Memory B cell (primary cell): ENCODE measurements at places on chromosomes 5 and 9.

- H3K36me3 ChIP-seq = no peaks in the 10 kb centered on the region
- H3K27me3 ChIP-seq = no peaks in the 10 kb centered on the region
- H3K27ac ChIP-seq = no peak overlapping the region
- no peak for DNase-seq
These were observed 532.2 kb upstream of the WWC1 start for GRCh38 chr5:167759057-167759821.

DNA sequence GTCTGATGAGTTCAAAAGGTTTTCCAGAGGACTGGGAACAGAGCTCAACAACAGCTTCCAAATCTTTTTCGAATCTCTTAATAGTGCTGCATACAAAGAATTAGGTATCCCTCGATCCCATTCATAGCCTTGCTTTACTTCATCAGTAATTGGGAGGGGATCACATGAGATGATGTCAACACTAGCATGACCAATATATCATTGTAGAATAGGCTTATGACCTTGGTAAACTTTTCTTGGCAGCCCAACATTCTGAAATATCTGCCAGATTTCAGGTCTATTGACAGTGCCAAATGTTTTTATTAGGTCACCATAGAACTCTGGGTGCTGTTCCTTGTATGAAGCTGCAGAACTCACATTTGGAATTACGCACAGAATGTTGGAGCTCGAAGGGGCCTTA is 228.9 kb downstream of the FGF10 start:
- H3K4me1 ChIP-seq = no peaks in the 10 kb centered on the region
- H3K36me3 ChIP-seq = no peaks in the 10 kb centered on the region
- no peaks in the 10 kb centered on the region for H3K27me3 ChIP-seq

DNA sequence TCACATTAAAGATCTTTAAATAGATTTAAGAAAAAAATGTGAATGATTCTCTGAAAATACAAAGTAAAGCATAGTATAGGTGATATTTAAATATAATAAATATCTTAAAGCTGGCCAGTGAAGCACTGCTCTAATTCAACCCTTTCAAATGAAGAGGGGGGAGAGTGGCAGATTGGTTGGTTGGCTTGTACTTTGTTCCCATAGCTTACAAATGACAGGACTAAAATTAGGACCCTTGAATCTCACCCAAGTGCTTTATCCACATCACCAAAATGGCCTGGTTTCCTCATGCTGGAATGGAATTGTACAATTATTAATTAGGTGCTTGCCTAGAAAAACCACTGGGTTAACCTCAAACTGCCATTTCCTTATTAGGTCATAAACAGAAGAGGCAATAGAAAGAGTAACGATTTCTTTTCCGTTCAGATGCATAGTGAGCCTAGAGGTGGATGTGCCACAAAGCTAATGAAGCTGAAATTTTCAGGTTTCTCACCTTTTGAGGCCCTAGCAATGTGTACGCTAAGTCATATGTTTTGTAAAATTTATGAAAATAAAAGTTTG is 354.5 kb upstream of the CDH6 start:
- H3K27me3 ChIP-seq = no peaks in the 10 kb centered on the region
- no peak overlapping the region for H3K4me3 ChIP-seq
- no peaks in the 10 kb centered on the region for H3K4me1 ChIP-seq
- H3K36me3 ChIP-seq = no peaks in the 10 kb centered on the region
- no peak for DNase-seq
- no peak overlapping the region for H3K27ac ChIP-seq

DNA sequence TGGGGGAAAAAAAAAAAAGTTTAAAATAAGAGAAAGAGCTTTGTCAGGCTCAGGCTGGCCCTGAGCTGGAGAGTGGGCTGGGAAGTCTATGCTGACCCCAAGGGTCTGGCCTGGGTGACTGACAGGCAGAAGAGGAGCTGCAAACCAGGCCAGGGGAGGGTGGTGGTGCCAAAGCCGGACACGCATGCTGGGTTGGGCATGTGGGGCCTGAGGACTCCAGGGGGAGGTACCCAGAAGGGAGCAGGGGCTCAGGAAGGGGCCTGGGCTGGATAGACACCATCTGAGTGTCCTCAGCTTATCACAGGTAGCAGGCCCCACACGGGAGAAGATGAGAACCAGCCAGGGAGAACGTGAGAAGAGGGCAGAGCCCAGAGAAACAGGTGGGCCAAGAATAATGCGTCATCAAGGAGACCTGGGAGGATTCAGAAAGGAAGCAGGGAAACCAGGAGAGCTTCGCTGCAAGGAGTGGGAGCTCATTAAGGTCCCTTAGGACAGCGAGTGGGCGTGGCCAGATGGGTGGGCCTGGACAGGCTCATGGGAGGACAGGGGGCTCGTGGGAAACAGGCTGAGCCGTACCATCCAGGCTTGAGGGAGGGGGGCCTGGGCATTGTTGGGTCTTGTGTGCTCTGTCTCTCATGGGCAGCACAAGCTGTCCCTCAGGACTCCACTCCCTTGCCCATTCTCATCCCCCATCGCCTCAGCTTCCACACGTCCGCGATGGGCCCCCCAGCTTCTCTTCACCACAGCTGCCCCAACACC is 16.0 kb downstream of the TMOD1 start:
- H3K27ac ChIP-seq = no peak overlapping the region
- H3K4me3 ChIP-seq = no peak overlapping the region
- no peaks in the 10 kb centered on the region for H3K4me1 ChIP-seq
- H3K36me3 ChIP-seq = no peaks in the 10 kb centered on the region

- H3K36me3 ChIP-seq = no peaks in the 10 kb centered on the region
- DNase-seq = no peak
- H3K4me3 ChIP-seq = no peak overlapping the region
- peaks cover 8% of the 10 kb centered on the region for H3K27me3 ChIP-seq
These were observed 6.8 kb upstream of the IFNA5 start for GRCh38 chr9:21311889-21312288.

DNA sequence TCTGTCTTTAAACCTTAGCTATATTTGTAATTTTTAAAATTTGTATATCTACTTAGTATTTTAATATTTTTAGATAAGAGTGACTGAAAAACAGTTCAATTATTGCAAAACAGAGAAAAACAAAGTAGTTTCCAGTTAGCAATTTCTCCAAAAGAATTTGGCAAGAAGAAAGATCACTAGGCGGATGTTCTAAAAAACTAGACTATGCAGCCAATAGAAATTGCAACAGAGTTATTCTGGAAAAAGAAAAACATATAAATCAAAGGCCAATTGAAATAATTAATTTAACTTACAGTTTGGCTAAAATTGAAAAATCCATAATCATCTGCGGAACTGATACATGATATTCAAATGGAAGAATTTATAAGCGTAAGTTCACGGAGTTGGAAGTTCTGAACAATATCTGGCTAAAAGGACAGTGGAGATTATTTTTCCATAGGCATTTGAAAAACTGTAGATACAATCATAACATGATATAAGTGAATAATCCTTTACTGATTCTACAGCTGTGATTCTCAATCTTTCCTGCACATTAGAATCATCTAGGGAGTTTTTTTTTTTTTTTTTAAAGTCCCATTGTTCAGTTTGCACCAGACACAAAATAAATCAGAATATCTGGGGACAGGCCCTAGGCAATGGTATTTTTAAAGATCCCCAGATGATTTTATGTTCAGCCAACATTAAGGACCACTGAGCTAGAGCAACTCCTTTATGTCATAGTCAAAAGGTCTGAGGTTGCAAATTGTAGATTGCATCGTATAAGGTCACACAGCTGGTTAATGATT is 605.1 kb upstream of the DAB2 start:
- DNase-seq = no peak
- H3K4me1 ChIP-seq = peaks cover 21% of the 10 kb centered on the region
- no peak overlapping the region for H3K4me3 ChIP-seq
- peaks cover 5% of the 10 kb centered on the region for H3K36me3 ChIP-seq

DNA sequence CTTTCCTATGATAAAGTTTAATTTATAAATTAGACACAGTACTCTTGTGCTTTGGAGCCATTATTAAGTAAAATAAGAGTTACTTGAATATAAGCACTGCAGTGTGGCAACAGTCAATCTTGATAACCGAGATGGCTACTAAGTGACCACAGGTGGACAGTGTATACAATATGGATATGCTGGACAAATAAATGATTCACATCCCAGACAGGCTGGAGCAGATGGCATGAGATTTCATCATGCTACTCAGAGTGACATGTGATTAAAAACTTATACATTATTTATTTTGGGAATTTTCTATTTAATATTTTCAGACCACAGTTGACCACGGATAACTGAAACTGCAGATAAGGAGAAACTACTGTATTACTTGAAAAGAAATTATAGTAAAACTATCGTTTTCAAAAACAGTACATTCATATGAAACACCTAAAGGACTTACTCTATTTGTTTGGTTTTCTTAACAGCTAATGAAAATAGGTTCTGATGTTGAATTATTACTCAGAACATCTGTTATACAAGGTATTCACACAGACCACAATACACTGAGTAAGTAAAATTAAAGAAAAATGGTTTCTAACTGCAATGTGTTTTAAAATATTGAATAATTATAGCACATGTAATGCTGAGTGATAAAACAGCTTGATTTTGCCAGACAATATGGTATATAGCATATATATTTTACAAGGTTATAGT is 16.0 kb downstream of the LYRM7 start:
- H3K27me3 ChIP-seq = no peaks in the 10 kb centered on the region
- no peak overlapping the region for H3K27ac ChIP-seq
- no peak overlapping the region for H3K4me3 ChIP-seq
- no peak for DNase-seq

GRCh38 chr9:122348288-122348777 is 22.5 kb upstream of the PTGS1 start:
- peaks cover 4% of the 10 kb centered on the region for H3K4me1 ChIP-seq
- H3K27ac ChIP-seq = no peak overlapping the region
- H3K4me3 ChIP-seq = no peak overlapping the region
- H3K27me3 ChIP-seq = peaks cover 17% of the 10 kb centered on the region

- H3K36me3 ChIP-seq = peaks cover 23% of the 10 kb centered on the region
- H3K27ac ChIP-seq = no peak overlapping the region
- no peak for DNase-seq
- H3K4me3 ChIP-seq = no peak overlapping the region
- no peaks in the 10 kb centered on the region for H3K4me1 ChIP-seq
These were observed 74.7 kb downstream of the PJA2 start for GRCh38 chr5:109335114-109335513.

- H3K27ac ChIP-seq = no peak overlapping the region
- H3K36me3 ChIP-seq = no peaks in the 10 kb centered on the region
- H3K4me3 ChIP-seq = no peak overlapping the region
- no peak for DNase-seq
- no peaks in the 10 kb centered on the region for H3K27me3 ChIP-seq
- no peaks in the 10 kb centered on the region for H3K4me1 ChIP-seq
These were observed 1211.5 kb upstream of the CDH9 start for GRCh38 chr5:28249771-28250415.

DNA sequence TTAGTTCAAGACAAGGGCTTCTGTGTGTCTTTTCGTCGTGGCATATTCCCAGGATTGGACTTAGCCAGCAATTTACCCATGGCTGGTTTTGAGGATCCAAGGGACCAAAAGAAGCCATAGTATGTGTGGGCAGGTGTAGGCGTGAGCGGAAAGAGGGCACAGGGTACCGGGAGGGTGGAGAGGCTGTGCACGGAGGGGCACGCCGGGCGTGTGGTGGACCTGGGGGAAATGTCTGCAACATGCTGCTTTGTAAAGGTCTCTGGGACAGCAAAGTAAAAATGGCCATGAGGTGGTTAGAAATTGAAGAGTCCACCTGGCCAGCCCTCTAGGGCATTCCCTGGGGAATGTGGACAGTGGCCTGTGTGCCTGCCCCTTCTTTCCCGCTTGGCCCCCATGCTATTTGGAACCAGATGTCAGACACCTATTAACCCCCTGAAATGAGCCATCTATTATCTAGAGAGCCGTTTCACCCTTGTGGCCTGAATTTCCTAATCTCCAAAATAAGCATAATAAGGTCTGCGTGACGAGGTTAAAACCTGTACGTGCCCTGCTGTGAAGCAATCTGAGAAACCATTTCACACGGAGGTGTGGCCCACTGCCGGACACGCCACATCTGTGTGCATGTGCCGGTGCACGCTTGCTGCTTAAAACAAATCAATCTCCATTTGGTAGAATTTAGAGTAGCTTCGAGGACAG is 5.1 kb downstream of the FLT4 start:
- peaks cover 15% of the 10 kb centered on the region for H3K27me3 ChIP-seq
- H3K4me3 ChIP-seq = no peak overlapping the region
- DNase-seq = no peak
